Activated T-helper 2 cell treated with anti-CD3 and anti-CD28 coated beads, Interferon-gamma antibody, Interleukin-2, Interleukin-4, amounts not matched to agents 10 μg/mL and 5 μg/mL and 100 μg/mL, durations not matched to agents 14 hours and 24 hours and 36 hours (primary cell): ENCODE measurements at places on chromosomes 2 and 18. TPM values are rescaled to one million over a fixed set of nuclear protein-coding genes. Genes with fewer than 3 reads are reported as not detected.

CDK15 gene
- total RNA-seq, result not detected in 2 replicates

GRCh38 chr2:203126996-203127395 is 111.8 kb upstream of the CYP20A1 start:
- no peak overlapping the region for H3K27ac ChIP-seq
- no peak for DNase-seq
- H3K36me3 ChIP-seq, result no peaks in the 10 kb centered on the region
- H3K4me1 ChIP-seq, result no peaks in the 10 kb centered on the region
- no peak overlapping the region for H3K4me3 ChIP-seq

DNA sequence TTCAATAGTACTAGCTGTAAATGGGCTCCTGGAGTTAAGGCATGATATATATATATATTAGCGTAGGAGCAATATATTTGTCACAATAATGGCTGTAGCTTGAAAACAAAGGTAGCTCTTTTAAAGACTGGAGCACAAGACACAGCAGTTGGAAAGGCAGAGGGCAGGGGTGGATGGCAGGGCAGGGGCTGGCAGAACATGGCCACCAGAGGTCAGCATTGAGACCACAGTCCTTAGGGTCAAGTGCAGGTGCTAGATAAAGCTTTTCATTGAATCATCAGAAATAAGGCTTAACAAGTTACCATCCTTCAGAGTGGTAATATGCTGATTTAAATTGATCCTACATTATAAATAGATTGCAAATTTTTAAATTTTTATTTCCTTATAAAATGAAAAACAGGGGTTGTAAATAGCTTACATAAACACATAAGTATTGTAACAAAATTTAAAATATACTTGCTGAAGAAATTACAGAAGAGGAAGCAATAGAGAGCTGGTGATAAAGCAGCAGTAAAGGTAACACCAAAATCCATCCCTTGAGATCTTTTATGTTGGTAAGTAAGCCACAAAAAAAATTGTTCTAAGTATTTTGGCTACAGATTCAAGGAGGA is 161.2 kb upstream of the PIEZO2 start:
- H3K27me3 ChIP-seq, result no peaks in the 10 kb centered on the region
- DNase-seq, result no peak
- H3K4me3 ChIP-seq, result no peak overlapping the region
- H3K4me1 ChIP-seq, result peaks cover 5% of the 10 kb centered on the region
- no peak overlapping the region for H3K27ac ChIP-seq

DNA sequence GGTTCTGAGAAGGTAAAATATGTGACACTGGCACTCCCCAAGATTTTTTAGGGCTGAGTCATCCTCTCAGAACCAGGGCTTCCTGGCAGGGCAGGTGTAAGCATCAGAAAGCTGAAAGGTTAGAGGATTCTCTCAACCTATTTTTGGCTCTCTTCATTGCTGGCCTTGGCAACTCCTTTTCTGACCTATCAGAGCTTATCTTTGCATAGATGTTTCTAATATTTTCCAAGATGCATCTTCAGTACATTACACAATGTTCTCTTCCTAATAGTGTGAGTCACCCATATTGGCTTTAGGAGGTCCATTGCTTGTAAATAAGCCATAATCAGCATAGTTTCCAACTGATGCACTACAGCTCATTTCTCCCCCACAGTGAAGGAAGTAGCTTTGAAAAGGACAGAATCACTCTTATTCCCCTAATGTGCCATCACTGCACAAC is 2008.4 kb upstream of the PIK3C3 start:
- no peak for DNase-seq
- H3K27ac ChIP-seq, result no peak overlapping the region
- H3K4me1 ChIP-seq, result no peaks in the 10 kb centered on the region
- no peaks in the 10 kb centered on the region for H3K36me3 ChIP-seq
- no peak overlapping the region for H3K4me3 ChIP-seq

DNA sequence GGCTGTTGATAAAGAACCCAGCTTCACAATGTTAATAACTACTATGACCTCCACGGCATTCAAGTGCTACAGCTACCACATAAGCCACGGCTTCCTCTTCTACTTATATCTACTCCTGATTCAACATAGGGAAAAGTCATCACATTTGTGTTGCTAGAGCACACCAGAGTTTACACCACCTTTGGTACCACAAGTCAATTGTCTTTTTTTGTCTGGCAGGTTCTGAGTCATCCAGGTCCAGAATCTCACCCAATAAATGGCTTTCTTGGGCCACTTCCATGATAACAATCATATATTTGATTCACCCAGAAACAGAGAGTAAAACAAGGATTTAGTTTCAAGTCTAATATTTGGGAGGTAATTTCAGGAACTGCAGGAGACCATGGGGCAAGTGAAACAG is 480.2 kb downstream of the TMX3 start:
- no peaks in the 10 kb centered on the region for H3K27me3 ChIP-seq
- no peaks in the 10 kb centered on the region for H3K4me1 ChIP-seq
- no peak for DNase-seq
- no peak overlapping the region for H3K4me3 ChIP-seq
